Posterior cingulate gyrus (tissue), 11 donors: ENCODE measurements at places on chromosomes 7 and 10.

- no peak for DNase-seq
Observed at GRCh38 chr7:151704960-151705635, 171.8 kb downstream of the PRKAG2 start.

GRCh38 chr7:9711259-9711918, 1262.3 kb upstream of the PHF14 start:
- no peak for DNase-seq

DNA sequence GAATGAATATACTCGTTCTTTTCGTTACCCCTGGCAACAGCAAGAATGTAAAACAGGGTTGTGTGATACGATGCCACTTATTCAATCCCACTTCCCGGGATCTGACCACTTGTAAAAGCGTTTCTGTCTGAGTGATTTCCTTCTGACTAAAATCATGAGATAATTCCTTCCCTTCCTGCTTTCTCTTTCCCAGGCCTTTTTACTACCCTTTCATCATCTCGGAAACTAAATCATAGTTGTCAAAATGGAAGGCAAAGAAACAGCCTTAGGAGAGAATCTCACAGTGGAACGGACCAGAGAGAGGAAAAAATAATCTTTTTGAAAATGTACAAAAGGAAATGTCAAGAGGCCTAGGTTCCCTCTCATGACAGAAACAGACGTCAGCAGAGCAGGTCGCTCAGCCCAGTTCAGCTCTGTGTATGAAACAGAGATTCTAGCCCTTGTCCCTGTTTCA, 29.8 kb downstream of the DIP2C start:
- DNase-seq, result no peak

- DNase-seq, result no peak
Observed at GRCh38 chr7:50266635-50267386, 37.7 kb upstream of the IKZF1 start.

- DNase-seq, result no peak
Observed at GRCh38 chr7:20831451-20831850, 44.8 kb upstream of the SP8 start.
